ENCODE measurements at places on chromosomes 6 and 20.

DNA sequence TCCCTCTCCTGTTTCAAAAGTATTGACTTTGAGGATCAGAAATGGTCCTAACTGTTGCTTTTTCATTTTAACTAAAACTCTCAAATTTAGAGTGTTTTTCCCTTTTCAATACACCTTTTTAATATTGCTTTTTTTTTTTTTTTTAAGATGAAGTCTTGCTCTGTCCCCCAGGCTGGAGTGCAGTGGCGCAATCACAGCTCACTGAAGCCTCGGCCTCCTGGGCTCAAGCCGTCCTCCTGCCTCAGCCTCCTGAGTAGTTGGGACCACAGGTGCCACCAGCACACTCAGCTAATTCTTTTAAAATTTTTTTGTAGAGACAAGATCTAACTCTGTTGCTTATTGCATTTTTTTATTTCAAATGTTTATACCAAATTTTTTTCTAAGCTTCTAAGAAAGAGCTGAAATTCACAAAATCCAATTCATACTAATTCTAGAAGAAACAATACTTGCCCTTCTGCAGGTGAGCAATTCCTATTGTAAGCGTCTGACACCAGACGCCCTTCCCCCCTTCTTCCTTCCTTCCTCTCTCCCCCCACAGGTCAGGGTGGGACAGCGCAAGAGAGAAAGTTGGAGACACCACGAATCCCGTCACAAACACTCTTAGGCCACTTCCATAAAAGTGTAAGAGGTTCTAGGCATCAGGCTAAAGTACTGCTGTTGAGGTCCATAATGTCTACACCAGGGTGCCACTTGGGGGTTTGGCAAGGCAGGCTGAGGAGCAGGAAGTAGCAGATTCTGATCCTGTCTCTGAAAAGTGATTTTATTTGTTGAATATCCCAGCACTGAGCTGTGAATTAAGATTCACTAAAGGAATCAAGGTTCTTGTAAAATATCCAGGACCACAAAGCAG, 12.8 kb downstream of the DLL1 start:
- no peak for DNase-seq

- DNase-seq: no peak
These were observed 49.5 kb downstream of the HDAC2 start for GRCh38 chr6:113921299-113921904.

- DNase-seq: no peak
These were observed 47.4 kb upstream of the FOXC1 start for GRCh38 chr6:1562171-1562955.

GRCh38 chr6:148934961-148935360, 188.1 kb downstream of the UST start:
- DNase-seq: no peak

- no peak for DNase-seq
These were observed 816.4 kb downstream of the EYS start for GRCh38 chr6:64890609-64891008.

DNA sequence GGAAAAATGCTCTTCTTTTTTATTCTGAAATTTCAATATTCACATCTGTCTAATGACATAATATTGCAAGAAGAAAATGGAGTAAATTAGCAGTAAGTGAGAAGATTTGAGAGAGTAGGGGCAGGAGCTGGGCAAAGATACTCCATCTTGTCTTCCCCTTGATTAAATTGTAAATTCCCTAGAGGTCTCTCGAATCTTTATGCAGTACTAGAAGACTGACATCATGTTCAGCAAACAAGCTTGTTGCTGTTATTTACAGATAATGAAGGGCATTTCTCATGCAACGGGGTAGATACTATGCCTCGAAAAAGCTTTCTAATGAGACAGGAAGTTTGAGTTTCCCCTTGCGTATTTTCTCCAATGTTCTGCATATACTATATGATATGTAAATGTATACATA, 306.9 kb upstream of the PTCHD4 start:
- DNase-seq: no peak

DNA sequence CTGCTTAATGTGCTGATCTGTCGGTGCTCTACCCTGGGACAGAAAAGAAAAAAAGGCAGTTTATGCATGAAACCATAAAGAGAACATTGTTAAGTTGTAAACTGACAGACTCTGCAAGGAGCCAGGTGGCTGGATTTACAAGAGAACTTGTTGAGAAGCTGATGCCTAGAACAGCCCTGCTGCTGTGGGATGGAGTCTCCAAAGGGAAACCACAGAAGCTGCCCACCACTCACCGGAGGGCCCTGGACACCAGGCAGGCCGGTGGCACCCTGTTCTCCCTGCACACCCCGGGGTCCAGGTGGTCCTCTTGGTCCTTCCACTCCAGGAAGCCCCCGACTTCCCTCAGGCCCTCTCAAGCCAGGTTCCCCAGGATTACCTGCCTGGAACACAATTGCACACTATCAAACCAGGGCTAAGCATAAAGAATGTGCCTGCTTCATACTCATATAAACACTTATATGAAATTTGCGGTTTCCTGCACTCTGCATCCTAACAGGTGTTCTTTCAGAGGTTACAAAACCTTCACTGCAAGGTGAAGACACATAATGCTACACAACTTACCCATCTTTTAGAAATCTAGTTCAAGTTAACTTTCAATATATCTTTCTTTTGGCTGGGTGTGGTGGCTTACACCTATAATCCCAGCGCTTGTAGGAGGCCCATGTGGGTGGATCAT, 68.2 kb downstream of the COL9A1 start:
- no peak for DNase-seq

DNA sequence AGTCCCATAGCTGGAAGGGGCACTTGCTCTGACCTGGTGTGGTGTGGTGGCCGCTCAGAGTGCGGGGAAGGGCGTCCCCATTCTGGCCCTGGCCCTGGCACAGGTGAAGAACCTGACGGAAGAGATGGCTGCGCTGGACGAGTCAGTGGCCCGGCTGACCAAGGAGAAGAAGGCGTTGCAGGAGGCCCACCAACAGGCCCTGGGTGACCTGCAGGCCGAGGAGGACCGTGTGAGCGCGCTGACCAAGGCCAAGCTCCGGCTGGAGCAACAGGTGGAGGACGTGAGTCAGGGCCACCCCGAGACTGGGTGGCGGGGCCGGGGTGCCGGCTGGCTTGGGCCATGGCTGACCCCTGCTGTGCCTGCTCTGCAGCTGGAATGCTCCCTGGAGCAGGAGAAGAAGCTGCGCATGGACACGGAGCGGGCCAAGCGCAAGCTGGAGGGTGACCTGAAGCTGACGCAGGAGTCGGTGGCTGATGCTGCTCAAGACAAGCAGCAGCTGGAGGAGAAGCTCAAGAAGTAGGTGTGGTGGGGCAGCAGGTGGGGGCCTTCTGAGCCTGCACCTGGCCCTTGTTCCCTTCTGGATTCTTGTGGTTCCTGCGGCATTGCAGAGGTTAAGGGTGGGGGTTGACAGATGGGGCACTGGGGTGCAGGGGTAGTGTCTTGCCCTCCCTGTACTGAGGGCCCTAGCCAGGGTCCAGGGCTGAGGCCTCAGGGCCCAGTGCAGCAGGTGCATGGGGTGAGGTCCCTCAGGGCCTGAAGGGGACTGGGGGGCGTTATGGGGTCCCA, 40.8 kb downstream of the MYH7B start:
- no peak for DNase-seq

GRCh38 chr6:154783229-154783628, 50.0 kb downstream of the SCAF8 start:
- DNase-seq: no peak

GRCh38 chr6:81126150-81126549, 626.3 kb downstream of the TENT5A start:
- no peak for DNase-seq

DNA sequence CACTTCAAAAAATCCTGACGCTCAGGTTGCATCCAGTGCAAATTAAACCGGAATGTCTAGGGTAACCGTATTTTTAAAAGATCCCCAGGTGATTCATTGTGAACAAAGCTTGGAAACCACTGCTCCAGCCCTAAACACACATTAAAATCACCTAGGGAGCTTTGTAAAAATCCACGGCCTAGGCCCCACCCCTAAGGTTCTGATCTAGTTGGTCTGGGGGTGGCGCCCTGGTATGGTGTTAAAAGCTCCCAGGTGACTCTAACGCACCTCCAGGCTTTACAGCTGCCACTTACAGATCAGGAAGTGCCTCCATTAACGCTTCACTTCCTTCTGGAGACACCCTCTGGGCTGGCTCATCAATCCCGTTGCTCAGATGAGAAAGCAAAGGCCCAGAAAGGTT, 92.2 kb downstream of the GRM4 start:
- DNase-seq: no peak

DNA sequence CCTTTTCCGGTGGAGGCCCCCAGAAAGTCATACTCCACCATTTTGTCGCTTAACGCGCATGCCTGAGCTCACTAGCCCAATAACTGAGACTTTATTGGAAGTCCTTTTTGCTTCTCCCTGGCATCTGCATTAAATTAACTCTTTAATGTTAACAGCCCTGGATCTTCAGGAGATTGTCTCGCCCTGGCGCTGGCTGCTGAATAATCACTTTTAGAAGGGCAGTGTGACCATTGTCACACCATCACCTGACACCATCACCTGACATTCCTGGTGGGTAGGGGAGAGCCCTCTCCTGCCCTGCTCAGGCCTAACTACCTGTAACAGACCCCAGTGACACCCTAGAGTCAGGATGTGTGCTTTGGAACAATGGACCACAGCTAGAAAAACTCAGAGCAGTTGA, 115.5 kb upstream of the SNX9 start:
- DNase-seq: no peak

- no peak for DNase-seq
These were observed 302.7 kb downstream of the RFPL4B start for GRCh38 chr6:112649853-112650252.

DNA sequence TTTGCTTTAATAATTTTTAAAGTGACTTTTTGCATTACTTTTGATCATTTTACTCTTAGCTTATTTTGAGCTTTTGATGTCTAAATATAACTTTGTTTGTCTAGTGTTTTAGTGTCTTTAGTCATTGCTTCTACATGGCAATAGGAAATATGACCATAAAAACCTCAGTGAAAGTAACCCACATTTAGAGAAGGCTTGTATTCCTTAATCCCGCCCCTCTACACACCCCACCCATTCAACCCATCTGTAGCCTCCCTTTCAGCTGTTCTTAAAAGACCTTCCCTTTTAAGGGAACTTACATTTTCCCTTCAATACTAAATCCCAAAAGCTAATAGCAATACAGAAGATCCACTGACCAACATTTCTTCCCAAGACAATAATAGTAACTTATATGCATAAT, 225.4 kb downstream of the LAMA2 start:
- no peak for DNase-seq

GRCh38 chr20:50376179-50376887, 133.8 kb upstream of the PTPN1 start:
- no peak for DNase-seq

GRCh38 chr20:10671919-10672623, 1.7 kb downstream of the JAG1 start:
- DNase-seq: no peak

DNA sequence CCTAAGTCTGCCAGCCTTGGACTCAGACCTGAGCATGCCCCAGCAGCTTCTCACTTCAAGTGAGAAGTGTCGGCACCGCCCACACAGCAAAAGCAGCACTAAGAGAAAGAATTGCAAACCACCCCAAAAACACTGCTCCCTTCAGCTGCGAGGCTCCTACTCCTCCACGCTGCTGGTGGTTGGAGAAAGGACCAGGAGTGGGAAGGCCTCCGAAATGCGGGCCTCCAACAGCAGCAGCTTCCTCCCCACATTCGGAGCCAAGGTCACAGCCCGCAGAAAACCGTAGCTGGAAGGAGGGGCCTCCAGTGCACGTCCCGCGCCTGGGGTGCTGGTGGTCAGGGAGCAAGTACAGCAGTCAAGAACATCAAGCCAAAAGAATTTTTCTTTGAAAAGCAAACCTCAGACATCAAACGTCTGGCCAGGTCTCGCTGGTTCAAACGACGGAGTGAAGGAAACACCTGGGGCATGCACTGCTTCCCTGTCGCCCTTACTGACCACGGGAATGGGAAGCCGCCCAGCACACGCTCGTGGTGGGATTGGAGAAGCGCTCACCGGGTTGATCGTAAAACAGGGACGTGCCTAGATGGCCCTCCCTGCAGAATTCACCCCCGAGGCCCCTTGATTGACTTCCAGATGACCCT, 185.6 kb upstream of the CST7 start:
- DNase-seq: no peak

- no peak for DNase-seq
These were observed 60.0 kb upstream of the PIM1 start for GRCh38 chr6:37109714-37110499.

- DNase-seq: no peak
These were observed 210.0 kb upstream of the PRDM1 start for GRCh38 chr6:105875974-105876640.

- no peak for DNase-seq
These were observed 286.6 kb downstream of the UBE3D start for GRCh38 chr6:82779041-82779440.

- DNase-seq: no peak
These were observed 13.8 kb upstream of the MYL9 start for GRCh38 chr20:36527331-36528125.

- DNase-seq: no peak
These were observed 191.1 kb downstream of the SAMD5 start for GRCh38 chr6:147699637-147700036.

- DNase-seq: peak; percentile 51
These were observed 51.8 kb upstream of the SLCO4A1 start for GRCh38 chr20:62590309-62591121.

- peak; percentile 86 for DNase-seq
These were observed at the start of gene HIVEP2 for GRCh38 chr6:142945049-142945445. Gene HIVEP2, minus strand, starts transcription at chr6:142945176. Its CDS starts 170,438 bp downstream, at chr6:142774738.

GRCh38 chr6:124682751-124683150, 279.5 kb upstream of the RNF217 start:
- no peak for DNase-seq

GRCh38 chr6:134447423-134447822, 129.5 kb upstream of the SGK1 start:
- no peak for DNase-seq

- DNase-seq: no peak
These were observed 30.2 kb upstream of the FOXP4 start for GRCh38 chr6:41515995-41516394.

DNA sequence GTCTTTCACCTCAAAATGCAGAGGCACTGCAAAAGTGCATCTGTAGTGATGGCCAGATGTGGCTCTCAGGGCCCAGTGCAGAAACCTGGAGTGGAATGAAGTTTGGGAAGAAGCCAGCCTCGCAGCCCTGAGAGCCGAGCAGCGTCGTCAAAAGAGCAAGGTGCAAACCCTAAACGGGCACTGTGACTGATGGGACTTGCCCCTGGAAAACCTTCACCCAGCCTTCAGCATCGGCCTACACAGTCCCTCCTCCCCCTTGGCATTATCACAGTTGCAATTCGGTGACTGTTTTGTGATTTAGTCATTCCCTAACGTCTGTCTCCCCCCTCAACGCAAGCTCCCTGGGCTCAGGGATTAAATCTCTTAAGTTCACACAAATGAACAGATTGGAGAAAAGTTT, 38.6 kb downstream of the TAF4 start:
- no peak for DNase-seq
